ENCODE measurements at places on chromosomes 6 and 20.

GRCh38 chr6:57130661-57131177, 40.7 kb downstream of the ZNF451 start:
- no peak for DNase-seq

- no peak for DNase-seq
These were observed 28.9 kb upstream of the ASF1A start for GRCh38 chr6:118865100-118865391.

- DNase-seq = no peak
These were observed 6.1 kb upstream of the NANP start for GRCh38 chr20:25629816-25630499.

GRCh38 chr6:12841619-12842018, 125.1 kb downstream of the PHACTR1 start:
- DNase-seq = no peak

GRCh38 chr6:49336514-49337131, 126.4 kb downstream of the MMUT start:
- DNase-seq = no peak

GRCh38 chr6:152008779-152009178, 201.3 kb downstream of the ESR1 start:
- no peak for DNase-seq

Data from memory B cell (primary cell).